Suppressor macrophage (primary cell): ENCODE measurements at places on chromosomes 1 and 21.

- DNase-seq, result no peak
Observed at GRCh38 chr1:151060657-151061421, 642 bp downstream of the MLLT11 start.

- peak; percentile 57 for DNase-seq
Observed at GRCh38 chr1:116910379-116911187, 867 bp downstream of the PTGFRN start.

DNA sequence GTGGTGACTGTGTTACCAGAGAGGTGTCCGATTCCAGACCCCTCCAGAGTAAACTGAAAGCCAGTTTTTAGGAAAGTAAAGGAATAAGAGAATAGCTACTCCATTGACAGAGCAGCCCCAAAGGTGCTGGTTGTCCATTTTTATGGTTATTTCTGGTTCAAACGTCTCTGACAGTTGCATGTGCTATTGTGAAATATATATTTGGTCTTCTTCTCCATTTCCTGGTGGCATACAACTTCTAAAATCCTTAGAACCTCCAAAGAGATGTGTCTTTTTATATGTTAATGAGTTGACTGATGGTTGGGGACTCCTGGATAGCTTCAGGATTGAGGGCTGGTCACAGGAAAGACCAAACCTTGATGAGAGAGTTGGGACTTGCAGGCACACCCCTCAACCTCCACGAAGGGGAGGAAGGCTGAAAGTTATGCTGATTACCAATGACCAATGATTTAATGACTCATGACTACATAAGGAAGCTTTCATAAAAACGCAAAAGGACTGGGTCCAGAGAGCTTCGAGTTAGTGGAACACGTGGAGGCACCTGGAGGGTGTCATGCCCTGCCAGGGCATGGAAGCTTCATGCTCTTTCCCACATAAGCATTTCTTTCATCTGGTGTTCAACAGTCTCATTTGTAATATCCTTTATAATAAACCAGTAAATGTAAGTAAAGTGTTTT, 100.7 kb downstream of the SLC16A1 start:
- no peak for DNase-seq

- DNase-seq, result no peak
Observed at GRCh38 chr1:187634940-187635339, 806.2 kb downstream of the PLA2G4A start.

- DNase-seq, result peak; percentile 68
Observed at GRCh38 chr1:221718381-221719277, 23.3 kb downstream of the DUSP10 start.

DNA sequence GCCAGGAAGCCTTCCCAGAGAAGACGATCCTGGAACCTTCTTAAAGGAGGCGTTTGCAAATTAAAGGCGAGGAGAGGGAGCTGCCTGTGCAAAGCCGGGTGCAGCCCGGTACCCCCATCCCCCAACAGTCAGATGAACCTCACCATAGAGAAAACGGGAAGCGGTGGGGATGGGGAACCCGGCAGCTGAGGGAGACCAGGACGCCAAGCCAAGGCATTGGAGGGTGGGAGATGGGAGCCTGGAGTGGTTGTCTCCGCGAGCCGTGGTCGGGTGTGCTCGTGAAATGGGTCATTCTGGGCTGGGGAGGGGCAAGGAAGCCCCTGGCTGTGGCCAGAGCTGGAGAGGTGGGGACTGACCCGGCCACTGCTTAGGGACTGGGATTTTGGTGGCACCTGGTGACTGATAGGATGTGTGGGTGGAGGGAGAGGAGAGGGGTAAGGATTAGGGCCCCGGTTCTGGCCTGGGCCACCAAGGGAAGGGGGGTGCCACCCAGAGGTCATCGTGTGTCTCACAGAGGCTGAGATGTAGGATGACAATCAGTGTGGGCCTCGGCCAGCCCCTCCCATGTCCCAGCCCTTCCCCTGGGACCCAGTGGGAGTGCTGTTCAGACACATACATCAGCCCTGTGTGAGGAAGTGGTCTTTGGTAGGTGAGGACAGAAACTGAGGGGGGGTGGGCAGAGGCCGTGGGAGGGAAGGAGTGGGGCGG, 676 bp upstream of the PADI2 start:
- peak; percentile 80 for DNase-seq

DNA sequence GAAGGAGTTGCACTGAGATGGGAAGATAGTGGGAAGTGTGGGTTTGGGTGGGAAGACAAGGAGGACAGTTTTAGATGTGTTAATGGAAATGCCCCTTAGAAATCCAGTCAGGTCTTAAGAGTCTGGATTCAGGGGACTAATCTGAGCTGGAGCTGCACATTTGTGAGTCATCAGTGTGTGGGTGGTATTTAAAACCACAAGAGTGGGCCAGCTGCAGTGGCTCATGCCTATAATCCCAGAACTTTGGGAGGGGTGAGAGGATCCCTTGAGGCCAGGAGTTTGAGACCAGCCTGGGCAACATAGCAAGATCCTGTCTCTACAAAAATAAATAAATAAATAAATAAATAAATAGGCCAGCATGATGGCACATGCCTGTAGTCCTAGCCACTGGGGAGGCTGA, 40.9 kb upstream of the SLC6A9 start:
- peak; percentile 88 for DNase-seq

DNA sequence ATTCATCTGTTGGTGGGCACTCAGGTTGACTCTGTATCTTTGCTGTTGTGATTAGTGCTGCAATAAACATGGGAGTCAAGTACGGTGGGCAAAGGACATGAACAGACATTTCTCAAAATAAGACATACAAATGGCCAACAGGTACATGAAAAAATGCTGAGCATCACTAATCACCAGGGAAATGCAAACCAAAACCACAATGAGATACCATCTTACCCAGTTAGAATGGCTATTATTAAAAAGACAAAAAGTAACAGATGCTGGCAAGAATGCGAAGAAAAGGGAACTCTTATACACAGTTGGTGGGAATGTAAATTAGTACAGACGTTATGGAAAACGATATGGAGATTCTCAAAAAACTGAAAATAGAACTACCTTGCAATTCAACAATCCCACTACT, 98.9 kb downstream of the TMEM53 start:
- DNase-seq, result no peak

GRCh38 chr1:2416403-2416802, 4.0 kb upstream of the PEX10 start:
- DNase-seq, result no peak

DNA sequence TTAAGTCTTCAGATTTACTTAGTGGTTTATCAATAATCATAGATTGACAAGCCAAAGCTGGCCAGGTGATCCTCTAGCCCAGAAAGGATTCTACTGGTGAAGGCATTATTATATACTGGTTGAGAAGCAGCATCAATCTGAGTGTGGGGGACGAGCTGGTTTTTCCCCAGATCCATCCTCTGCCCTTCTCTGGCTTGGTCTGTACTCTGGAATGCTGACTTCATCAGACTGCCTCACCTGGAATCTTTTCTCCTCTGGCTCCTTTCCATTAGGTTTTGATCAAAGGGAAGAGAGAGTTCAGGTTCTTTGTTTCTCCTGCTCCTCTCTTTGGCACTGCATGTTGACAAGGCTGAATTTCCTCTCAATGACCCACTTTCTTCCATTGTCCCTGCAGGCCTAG, 93.9 kb downstream of the KCTD3 start:
- no peak for DNase-seq

- DNase-seq, result no peak
Observed at GRCh38 chr1:221765527-221765926, 23.6 kb upstream of the DUSP10 start.

- DNase-seq, result no peak
Observed at GRCh38 chr1:36882536-36883285, 151.6 kb downstream of the GRIK3 start.

- DNase-seq, result peak; percentile 17
Observed at GRCh38 chr1:228860911-228861831, 125.9 kb downstream of the RHOU start.

DNA sequence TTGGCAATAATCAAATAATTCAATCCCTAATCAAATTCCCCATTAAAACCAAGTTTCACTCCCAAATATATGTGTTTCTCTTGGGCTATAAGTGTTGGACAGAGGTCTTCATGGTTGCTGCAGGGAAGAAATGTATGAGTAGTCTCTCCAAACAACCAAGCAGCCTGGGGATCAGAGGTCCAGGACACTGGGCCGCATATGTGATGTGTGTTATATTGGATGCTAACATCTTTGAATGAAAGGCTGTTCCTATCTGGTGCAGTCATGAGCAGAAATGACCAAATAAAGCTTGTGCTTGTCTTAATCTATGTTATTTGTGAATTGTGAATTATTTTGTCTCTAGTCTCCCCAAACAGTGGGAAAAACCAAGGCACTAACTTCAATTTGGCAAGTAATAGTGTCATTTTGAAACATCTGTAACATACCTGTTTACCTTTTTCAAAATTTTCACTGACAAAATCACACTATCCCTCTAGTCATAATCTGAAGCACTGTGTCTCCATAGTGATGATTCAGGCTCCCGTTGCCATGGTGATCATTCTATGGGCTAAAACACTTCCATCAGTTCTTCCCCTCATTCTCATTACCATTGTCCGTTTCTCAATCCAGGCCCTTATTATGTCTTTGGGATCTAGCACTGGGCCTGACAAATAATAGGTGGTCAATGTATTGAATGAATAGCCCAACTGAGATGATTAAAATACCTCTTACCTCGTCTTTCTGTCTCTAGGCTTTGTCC, 12.5 kb upstream of the TADA1 start:
- DNase-seq, result no peak

DNA sequence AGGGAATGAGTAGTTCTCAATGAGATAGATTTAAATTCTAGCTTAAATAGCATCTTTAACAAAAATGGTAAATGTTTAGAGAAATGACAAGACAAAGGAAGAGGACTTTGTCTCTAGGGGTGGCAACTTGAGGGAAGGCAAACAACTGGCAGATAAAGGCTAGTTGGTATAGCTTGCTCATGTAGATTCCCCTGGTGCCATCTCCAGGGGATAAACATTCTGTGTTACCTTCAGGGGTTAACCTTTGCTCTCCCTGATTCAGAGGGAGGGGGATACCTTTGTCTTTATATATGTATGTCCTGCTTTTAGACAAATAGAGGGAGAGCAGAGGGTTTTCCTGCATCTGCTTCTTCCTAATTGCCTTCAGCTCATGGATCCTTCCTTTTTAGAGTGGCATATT, 153.7 kb upstream of the L1TD1 start:
- no peak for DNase-seq

DNA sequence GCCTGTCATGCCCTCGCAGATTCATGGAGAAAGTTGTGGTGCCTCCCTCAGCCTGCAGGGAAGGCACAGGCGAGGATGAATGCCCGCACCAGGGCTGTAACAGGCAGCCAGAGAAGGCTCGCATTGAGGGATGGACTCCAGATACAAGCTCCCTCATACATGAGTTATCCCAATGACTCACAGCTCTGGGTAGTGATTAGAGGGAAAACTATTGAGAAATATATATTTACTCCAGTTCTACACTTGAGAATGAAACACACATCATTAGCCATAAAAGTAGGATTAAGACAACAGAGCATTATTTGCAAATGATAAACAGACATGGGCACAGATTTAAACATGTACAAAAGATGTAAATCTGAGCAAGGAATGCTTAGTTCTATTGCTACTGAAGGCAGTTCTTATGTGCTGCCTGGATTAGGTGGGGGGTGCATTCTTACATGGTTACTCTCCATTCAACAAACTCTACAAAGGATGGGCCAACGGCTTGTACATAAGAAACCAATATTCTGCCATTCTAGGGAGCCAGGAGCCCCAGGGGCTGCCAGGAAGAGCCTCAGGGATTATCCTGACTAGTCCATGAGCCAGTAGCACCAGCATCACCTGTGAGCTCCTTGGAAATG, 97.9 kb downstream of the CSMD2 start:
- no peak for DNase-seq

GRCh38 chr1:226654668-226655055, 84.4 kb downstream of the ITPKB start:
- DNase-seq, result no peak

DNA sequence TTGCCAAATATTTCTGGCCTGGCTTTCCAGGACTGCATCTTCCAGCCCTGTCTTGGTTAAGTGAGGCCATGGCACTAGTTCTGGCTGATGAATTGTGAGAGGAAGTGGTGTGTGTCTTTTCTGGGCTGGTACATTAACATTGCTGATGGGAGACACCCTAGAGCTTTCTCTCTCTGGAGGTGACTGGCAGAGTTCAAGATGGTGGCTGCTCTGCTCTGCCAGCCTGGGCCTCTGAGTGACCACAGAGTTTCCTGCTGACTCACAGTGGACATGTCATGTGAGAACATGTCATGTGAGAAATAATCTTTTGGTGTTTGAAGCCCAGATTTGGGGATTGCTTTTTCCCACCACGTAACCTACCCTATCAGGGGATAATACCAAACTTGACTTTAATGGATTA, 218.0 kb upstream of the KIAA0040 start:
- peak; percentile 17 for DNase-seq

GRCh38 chr1:57712846-57713245, 289.0 kb upstream of the DAB1 start:
- no peak for DNase-seq

DNA sequence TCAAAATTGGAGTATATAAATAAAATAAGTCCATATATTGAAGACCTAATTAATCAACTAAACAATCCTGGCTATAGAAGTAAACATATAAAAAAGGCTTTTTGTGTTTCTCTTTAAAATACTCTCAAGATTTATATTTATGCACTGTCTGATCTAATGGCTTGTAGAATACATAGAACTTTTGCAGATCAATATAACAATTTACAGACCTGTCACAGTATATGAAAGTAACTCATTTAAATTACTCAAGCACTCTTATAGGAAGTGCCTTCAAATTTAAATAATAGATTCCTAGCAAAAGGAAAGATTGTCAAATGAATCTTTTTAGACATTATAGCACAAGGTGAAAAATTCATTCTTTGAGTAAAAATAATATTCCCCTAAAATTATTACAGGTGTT, 615.8 kb upstream of the RGS18 start:
- no peak for DNase-seq

GRCh38 chr21:41876928-41877652, 2.1 kb downstream of the PRDM15 start:
- no peak for DNase-seq

DNA sequence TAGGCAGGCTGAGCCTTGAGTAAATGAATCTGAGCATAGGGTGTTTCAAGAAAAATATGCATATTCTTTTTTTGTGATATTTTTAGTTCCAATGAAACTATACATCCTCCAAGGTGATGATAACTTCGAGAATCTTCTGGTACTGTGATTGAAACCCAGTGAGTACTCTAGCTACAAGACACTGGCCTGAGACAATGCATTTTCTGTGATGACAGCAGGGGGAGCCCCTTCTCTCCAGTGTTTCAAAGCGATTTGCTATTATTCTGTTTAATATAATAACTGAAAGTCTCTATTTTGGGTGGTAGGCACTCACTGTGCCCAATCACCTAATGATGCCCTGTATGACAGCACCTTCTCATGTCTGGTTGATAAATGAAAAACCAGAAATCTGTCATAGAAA, 12.1 kb downstream of the IRF2BP2 start:
- DNase-seq, result peak; percentile 78

GRCh38 chr1:236020359-236021219, 44.3 kb downstream of the NID1 start:
- DNase-seq, result no peak

DNA sequence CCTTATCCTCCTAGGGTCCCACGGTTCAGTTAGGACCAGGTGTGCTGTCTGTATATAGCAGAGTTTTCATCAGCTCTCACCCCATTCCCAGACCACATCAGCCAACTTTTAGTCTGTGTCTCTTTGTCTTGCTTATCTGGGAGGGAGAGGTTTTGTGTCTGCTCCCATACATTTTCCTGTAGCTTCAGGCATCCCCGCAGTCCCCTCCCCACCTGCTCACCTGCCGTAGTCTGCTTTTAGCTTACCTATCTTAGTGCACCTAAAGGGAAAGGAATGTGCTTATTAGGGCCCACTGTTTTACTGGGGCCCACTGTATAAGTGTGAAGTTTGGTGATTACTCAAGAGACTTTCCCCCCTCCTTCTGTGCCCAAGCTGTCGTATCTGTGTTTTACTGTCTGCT, 225.1 kb downstream of the PLA2G4A start:
- no peak for DNase-seq
